ENCODE measurements at places on chromosomes 6 and 20. TPM values are rescaled to one million over a fixed set of nuclear protein-coding genes. Genes with fewer than 3 reads are reported as not detected.

The GPR63 gene
- 1.6 TPM for total RNA-seq

The MROH8 gene
- 1.8 TPM for total RNA-seq

The HSPA1L gene
- total RNA-seq: 2.8 TPM

The SLC22A7 gene
- 0.37 TPM for total RNA-seq

The RAET1L gene
- not detected for total RNA-seq

The ARFGEF3 gene
- total RNA-seq: 17.6 TPM

The GNMT gene
- total RNA-seq: 0.52 TPM

The PRSS16 gene
- total RNA-seq: 35.1 TPM

The ALDH8A1 gene
- 1.0 TPM for total RNA-seq

The NTSR1 gene
- total RNA-seq: 0.40 TPM

The C20orf202 gene
- 0.66 TPM for total RNA-seq

The UBE2J1 gene
- total RNA-seq: 32.5 TPM

The ZNF165 gene
- total RNA-seq: 1.5 TPM

The TRDN gene
- 0.23 TPM for total RNA-seq

The TRIM40 gene
- total RNA-seq: not detected

The VGLL2 gene
- not detected for total RNA-seq

- DNase-seq: no peak
These were observed 17.1 kb upstream of the HIVEP1 start for GRCh38 chr6:11994875-11995461.

- DNase-seq: no peak
These were observed 391.8 kb upstream of the SOX4 start for GRCh38 chr6:21201637-21202350.

DNA sequence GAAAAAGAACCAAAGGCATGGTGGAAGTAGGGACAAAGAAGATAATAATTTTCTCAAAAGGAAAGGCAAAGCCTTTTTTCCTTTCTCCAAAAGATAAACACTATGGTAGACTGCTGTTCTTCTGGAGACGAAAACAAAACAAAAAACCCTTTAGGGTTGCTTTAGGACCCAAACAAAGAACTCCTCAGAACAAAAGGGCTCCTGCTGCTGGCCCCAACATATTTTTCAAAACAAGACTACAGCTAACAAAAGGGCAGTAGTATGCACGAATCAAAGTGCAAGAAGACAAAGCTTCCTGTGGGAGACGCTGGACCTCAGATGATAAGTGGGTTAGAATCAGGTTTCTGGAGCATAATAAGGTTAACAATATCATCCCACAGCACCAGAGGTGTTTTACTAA lies 15.8 kb downstream of the NCOA5 start:
- no peak for DNase-seq

DNA sequence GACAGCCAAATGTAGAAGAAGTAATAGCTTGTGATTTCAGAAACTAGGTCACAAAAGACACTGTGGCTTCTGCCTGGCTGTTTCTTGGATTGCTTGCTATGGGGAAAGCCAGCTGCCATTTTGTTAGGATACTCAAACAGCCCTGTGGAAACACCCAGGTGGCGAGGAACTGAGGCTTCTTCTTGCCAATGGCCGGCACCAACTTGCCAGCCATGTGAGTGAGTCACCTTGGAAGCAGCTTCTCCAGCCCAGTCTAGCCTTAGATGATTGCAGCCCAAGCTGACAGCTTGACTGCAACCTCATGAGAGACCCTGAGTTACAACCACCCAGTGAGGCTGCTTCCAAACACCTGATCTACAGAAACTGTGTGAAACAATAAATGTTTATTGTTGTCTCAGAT lies 11.9 kb upstream of the KIAA1755 start:
- no peak for DNase-seq

DNA sequence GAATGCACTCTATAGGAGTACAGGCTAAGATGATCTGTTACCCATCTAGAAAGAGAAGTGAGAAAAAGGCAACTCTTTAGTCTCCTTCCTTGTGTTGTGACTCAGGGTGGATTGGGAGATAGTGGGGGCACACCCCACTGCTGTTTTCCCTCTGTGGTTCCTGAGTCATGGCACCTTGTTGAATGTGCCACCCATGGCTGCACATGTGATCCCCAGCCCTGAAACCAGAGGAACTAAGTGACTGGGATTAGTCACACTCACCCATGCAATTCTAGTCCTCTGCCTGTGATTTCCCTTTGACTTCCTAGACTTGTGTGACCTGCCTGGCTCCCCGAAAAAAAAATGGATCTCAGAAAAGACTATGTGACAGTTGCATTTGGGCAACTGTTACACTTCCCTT lies 48.6 kb upstream of the HTR1B start:
- DNase-seq: no peak

GRCh38 chr6:117600008-117600743 lies 2.1 kb downstream of the GOPC start:
- DNase-seq: no peak

DNA sequence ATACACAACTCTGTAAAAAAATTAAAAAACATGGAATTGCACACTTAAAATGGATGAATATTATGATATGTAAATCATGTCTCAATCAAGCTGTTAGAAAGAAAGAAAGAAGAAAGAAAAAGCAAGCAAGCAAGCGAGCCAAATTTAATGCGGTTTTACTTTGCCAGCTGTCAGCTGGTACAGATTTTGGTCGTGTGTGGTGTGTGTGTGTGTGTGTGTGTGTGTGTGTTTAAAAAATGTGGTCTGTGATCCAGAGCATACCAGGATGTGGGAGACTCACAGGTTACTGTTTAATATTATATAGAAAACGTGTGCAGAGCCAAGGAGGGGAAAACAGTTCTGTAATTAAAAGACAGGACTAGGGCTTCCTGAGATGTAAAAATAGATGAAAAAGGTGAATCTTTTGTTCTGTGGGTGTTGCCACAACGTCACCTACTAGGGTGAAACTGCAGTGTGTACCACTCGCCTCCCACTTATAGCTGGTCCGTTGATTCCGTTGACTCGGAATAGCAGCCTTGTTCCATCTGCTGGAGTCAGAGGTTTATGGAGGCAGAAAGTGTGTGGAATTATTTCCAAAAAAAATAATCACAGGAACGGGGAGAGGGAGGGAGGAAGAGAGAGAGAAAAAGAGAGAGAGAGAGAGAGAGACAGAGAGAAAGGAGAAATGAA lies 197.7 kb downstream of the BCAS1 start:
- no peak for DNase-seq

DNA sequence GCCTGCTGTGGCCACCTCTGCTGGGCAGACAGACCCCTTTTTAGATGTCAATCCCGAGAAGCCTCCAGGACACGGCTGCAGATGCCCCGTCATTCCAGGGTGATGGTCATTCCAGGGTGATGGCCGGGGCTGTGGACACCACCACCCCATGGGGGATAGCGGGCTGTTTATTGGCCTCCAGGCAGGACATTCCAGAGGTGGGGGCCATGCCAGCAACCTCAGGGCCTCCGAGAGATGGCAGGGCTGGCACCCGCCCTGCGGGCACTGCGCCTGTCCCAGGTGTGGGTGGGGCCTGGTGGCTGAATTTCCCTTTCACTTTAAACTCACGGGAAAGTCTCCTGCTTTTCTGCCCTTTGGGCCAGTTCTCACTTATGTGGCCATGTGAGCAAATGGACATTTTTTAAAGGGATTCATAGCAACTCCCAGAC lies 14.5 kb downstream of the COL9A3 start:
- DNase-seq: no peak

- DNase-seq: peak; percentile 62
These were observed 70.0 kb downstream of the PTPN1 start for GRCh38 chr20:50580016-50580747.

GRCh38 chr20:18018100-18018499 lies 39.6 kb downstream of the OVOL2 start:
- no peak for DNase-seq

DNA sequence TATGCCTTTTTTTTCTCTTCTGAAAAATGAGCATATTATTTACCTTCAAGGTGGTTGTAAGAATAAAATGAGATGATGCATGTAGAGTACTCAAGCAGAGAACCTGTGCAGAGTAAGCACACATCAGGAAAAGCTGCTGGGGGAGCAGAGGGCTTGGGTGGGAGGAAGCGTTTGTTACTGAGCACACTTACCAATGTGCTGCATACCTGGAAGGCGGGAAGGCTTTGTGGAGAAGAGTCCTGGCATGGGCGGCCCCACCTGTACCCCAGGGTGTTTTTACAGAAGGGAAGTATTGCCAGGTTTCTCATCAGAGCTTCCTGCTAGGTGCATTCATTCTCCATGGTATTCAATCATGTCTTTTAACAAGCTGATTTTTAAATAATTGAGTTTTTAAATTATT lies 52.9 kb downstream of the CSE1L start:
- DNase-seq: no peak

DNA sequence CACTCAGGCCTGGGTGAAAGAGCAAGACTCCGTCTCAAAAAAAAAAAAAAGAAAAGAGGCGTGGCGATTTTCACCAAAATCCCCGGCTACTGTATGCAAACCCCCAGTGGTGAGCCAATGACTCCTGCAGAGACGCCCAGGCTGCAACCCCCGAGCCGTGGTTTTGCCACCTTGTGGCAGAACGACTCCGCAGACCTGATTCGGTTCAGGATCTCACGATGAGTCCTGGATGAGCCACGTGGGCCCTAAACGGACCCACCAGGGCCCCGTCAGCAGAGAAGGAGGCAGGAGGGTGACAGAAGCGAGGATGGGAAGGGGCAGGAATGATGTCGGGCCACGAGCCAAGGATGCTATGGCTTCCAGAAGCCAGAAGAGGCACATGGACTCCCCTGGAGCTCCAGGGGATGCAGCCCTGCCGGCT lies 42.5 kb downstream of the SLC2A4RG start:
- DNase-seq: no peak

GRCh38 chr6:151514000-151514730 lies 20.3 kb downstream of the CCDC170 start:
- no peak for DNase-seq

- DNase-seq: no peak
These were observed 87.0 kb upstream of the DST start for GRCh38 chr6:56729719-56730118.

DNA sequence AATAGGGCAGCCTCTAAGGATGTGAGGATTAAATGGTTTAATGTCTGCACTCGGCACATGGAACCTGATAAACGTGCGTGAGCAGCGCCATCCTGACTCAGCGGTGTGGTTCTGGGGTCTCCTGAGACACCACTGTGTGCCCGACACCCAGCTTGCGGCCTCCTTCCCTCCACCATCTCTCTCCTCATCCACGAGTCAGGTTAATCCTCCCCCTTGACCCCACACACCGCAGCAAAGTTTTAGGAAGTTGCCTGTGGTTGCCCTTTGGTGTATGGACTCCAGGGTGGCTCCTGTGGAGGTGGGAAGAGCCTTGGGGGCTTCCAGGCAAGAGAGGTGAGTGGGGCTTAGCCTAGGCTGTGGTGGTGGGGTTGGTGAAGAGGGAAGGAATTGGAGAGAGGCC lies 68.2 kb downstream of the PHACTR3 start:
- DNase-seq: no peak

DNA sequence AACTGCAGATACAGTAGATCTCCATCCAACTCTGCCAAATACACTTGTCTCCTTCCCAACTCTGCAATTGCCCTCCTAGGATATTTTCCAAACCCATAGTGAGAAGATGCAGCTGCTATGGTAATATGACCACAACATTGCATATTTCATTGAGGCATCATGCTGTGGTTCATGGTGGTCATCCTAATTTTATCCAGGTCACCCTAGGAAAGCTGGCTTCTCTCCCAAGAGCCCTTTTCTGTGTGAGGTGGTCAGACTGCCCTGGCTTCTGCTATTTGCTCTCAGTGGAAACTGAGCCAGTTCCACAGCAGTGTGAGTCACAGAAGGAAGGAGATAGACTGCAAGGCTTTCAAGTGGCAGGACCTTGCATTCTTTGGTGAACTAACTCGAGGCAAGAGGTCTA lies 5.5 kb downstream of the OGFRL1 start:
- DNase-seq: peak; percentile 26

DNA sequence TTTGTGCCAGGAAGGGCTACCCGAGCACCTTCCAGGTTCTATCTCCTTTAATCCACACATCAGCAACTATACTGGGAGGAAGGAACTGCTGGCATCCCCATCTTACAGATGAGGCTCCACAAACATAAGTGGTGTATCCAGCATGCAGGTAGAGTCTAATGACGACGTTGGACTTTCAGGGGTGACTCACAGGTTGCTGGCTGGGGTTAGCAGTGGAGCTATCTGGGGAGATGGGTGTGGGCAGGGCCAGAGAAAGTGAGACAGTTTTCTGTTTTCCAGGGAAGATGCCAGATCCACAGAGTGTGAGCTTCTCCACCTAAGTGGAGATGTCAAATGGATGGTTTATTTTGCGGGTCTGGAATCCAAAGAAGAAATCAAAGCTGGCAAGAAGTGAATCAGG lies 31.8 kb downstream of the CDH22 start:
- no peak for DNase-seq

GRCh38 chr6:29709188-29709587 lies 14.0 kb upstream of the HLA-F start:
- no peak for DNase-seq

- no peak for DNase-seq
These were observed 55.5 kb upstream of the ARMH2 start for GRCh38 chr6:24854077-24854666.

GRCh38 chr6:159682295-159682694 lies 10.7 kb downstream of the SOD2 start:
- no peak for DNase-seq

DNA sequence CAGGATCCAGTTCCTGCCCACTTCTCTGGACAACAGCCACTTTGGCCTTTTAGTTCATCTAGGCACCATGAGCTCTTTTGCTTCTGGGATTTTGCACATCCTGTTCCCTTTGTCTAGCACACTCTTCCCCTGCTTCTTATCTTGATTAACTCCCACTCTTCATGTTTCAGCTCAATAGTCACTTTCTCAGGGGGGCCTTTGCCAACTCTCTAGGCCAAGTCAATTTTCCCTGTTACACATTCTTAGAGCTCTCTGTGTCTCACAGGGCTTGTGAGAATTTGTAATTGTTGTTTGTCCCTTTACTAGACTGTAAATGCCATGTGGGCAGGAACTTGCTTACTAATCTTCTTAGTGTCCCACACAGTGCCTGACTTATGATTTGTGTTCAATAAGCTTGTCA lies 58.1 kb upstream of the EPB41L1 start:
- no peak for DNase-seq

- DNase-seq: no peak
These were observed 265.5 kb downstream of the DLL1 start for GRCh38 chr6:170025341-170025911.

DNA sequence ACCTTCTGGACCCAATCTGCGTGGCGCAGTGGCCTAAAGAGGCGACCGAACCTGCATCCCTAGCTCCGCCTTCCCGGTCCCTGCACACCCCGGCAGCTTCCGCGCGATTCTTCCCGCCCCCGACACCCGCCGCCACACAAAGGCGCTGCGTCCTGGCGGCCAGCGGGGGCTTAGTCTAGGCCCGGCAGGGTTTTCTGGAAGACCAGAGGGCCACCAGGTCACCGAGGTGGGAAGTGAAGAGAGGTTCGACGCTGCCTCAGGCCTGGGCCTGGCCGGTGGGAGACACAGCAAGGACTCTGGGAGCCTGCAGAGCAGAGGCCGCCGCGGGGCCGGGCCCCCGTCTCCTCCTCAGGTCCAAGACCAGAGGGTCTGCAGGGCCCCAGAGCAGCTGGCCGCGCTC lies 154.9 kb downstream of the OR2B2 start:
- no peak for DNase-seq

DNA sequence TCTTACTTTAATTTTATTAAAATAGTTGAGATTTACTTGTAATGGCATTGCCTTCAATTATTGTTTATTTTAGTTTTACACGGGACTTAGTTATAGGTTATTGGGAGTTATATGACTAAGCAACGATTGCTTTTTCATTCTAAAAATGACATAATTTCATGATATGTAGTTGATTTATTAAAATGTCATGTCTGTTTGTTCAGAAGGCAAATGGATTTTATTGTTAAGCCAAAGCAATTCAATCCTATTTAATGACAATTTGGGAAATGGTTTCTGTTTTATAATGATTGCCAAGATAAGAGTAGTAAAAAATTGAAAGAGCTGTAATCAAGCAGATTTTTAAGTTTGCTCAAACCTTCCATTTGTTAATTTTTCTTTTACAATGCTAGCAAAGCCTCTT lies 74.7 kb downstream of the PHACTR2 start:
- DNase-seq: no peak
